ENCODE measurements at places on chromosomes 6 and 20.

DNA sequence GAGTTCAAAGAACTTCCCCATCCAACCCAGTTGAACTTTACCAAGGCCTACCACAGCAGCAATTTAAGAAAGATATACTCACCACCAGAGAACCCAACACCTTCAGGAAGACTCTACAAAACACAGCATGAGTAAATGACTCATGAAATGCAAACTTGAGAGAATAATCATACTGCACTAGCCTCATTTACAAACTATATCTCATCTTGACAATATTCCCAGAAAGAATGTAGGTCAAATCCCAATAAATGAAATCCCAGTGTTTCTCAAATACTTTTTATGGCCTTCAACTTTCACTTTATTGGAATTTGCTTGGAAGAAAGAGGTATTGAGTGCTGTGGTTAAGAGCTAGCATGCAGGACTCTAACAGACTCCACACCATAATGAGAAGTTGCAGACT lies 60.0 kb downstream of the FYN start:
- no peak for DNase-seq

GRCh38 chr20:36929290-36929689 lies 22.2 kb downstream of the SAMHD1 start:
- no peak for DNase-seq

DNA sequence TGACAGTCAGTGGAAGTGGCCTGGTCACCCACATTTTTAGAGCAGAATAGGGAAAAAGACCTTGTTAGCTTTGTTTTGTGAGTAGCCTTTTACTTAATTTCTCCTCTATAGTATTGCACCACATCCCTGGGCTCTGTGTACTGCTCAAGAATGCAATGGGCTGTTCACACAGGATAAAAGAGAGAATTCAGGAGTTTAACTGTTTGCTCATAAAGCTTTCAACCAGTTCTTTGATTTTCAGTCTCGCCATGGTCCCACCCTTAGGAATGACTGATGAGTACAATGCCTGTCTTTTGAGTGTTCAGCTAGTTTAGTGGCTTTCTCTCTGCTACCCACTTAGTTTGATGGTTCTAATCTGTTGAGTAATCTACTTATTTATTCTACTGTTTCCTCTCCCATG lies 129.7 kb downstream of the PLG start:
- no peak for DNase-seq

- peak; percentile 81 for DNase-seq
Measured at GRCh38 chr6:28988536-28989311, 16.4 kb downstream of the ZNF311 start.

- DNase-seq: no peak
Measured at GRCh38 chr6:77683515-77683914, 30.7 kb downstream of the MEI4 start.

DNA sequence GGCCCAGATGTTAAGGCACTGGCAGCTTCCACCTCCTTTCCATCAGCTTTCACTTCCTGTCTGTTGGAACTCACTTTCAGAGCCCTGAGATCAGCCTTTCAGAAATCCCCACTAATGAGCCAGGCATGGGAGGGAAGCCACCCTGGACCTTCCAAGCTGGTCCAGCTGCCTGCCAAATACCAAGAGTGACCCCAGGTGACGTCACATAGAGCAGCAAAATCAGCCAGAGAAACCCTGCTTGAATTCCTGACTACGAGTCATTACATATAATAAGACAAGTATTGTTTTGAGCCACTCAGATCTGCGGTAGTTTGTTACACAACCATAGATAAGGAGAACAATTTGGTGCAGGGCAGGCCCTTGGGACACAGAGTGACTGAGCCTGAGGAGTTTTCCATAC lies 556.0 kb upstream of the JAG1 start:
- DNase-seq: no peak

GRCh38 chr20:32535316-32535952 lies 49.7 kb downstream of the NOL4L start:
- no peak for DNase-seq

GRCh38 chr6:93420163-93420795 lies 920 bp upstream of the EPHA7 start:
- no peak for DNase-seq

- DNase-seq: no peak
Measured at GRCh38 chr6:148628251-148628650, 118.6 kb upstream of the UST start.

DNA sequence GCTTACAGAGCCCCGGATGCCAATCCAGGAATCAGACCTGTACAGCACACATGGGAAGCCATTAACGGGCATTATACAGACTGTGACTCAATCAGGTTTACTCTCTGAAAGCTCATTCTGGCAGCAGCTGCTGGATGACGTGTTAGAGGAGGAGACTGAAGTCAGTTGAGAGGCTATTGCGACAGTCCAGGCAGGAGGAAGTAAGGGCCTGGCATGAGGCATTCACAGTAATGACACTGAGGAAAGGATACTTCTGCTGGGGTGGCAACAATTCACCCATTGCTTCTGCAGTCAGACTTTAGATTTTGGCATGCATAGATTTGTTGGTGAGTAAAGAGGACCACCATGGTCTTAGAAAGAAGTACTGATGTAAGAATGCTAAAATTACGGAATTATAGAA lies 151.0 kb upstream of the HEY2 start:
- no peak for DNase-seq

GRCh38 chr20:37243937-37244571 lies 17.6 kb downstream of the GHRH start:
- DNase-seq: no peak

DNA sequence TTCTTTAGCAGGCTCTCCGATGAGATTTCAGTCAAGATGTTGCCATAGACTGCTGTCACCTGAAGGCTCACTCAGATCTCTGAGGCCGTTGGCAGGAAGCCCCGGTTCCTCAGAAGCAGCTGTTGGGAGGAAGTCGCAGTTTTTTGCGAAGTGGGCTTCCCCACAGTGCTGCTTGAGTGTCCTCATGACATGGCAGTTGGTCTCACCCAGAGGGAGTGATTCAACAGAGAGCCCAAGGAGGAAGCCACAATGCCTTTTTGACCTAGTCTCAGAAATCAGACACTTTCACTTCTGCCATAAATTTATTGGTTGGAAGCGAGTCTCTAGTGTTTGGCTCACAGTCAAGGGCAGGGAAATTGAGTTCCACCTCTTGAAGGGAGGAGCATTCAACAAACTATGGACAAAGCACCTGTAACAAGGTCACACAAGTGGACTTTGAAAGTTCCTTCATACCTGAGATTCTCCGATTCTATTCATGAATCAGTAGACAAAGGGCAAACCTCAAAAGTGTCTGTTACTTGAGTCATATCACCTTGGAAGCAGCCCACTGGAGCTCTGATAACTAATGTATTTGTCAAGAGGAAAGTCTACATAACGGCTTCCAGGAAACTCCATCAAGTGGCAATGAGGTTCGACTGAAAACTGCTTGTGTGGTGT lies 208.3 kb downstream of the TASP1 start:
- peak; percentile 65 for DNase-seq

- no peak for DNase-seq
Measured at GRCh38 chr6:42221546-42221945, 3.9 kb upstream of the MRPS10 start.

DNA sequence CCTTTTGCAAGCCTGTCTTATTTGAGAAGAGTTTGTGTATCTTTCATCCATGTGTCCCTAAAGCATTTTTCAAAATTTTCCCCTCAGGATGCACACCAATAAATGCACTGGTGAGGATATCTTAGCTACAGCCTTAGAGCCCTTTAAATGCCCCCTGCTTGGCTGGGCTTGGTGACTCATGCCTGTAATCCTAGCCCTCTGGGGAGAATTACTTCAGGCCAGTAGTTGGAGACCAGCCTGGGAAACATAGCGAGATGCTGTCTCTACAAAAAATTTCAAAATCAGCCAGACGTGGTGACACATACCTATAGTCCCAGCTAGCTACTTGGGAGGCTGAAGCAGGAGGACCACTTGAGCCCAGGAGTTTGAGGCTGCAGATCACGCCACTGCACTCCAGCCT lies 33.8 kb upstream of the PLCB4 start:
- no peak for DNase-seq

GRCh38 chr6:34027445-34027936 lies 118.4 kb downstream of the GRM4 start:
- peak; percentile 54 for DNase-seq

DNA sequence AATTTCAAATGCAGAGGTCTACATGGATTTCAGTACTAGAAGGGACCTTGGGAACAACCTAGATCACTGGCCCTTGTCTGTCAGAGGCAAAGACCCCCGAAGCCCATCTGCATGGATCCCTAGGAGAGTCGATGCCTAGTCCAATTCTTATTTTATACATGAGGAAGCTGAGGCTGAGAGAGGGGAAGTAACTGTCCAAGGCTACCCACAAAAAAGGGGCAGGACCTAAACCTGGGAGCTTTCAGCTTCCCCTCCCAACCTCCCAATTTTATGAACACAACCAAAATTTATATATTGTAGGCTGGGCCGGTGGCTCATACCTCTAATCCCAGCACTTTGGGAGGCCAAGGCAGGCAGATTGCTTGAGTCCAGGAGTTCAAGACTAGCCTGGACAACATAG lies 73.2 kb downstream of the TRERF1 start:
- no peak for DNase-seq

GRCh38 chr6:26342106-26343004 lies 22.6 kb upstream of the BTN3A2 start:
- peak; percentile 48 for DNase-seq

GRCh38 chr20:47008842-47009518 lies 114.3 kb downstream of the EYA2 start:
- no peak for DNase-seq

- no peak for DNase-seq
Measured at GRCh38 chr6:149864578-149865535, 698 bp upstream of the LRP11 start.

- DNase-seq: peak; percentile 49
Measured at GRCh38 chr6:157235600-157236039, 87.7 kb downstream of the TMEM242 start.

GRCh38 chr6:19551611-19552010 lies 285.6 kb upstream of the ID4 start:
- DNase-seq: no peak

DNA sequence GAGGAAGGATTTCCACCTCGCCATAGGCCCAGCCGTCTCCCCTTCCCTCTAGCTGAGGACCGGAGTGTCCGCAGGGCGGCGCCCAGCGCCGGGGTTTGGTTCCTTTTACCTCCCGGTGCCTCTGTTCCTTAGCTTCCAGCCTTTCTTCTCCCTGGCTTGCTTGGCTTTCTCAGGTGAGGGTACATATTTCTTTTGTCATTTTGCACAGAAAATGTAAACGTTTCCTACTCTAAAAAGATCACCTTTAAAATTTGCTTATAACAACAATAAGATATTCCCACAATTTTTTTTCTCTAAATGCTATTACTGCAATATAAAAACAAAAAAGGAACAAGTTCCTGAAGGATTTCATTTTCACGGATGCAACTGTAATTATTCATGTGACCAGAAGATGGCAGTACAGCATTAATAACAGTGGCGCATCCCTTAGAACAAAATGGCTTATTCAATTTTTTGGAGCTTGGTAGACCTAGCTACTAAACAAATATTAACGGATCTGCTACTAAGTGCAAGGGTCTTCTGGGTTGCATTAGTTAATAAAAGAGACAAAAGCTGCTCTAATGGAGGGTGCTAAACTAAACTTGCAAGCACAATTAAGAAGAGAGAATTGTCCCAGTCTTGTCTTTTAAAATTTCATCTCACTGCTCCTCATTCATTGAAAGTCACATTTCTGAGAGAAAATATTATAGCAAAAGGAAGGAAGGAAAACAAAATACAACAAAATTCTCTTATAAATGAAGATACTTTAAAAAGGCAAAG lies 172.9 kb downstream of the ADGRG6 start:
- DNase-seq: no peak

DNA sequence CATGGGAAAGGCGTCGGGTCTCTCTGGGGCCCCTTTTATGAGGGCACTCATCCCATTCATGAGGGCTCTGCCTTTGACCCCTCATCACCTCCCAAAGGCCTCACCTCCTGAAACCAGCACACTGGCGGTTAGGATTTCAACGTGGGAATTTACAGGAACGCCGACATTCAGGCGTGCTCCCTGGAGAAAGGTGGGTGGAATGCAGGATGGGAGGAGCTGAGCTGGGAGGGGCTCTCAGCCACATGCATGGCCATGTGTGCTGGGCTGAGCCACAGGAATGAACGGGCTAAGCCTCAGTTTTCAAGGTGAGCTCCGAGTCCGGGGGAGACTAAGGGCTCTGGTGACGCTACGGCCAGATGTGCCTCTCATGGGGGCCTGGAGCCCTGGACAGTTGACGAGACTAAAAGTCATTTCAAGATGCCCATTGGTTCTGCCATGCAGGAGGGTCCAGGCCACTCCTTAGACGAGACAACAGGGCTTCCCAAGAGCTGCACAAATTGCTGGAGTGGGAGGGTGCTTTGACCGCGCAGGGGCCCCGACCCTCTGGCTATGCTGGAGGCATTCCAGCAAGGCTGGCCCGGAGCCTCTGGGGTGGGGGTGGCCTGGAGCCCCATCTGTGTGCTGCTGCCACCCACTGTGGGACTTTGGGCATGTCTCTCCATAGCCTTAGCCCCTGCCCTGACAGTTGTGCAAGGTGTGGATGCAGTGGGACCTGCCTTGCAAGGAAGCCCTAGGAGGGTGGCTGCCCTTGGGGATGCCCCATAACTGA lies 3.8 kb upstream of the ARFGAP1 start:
- no peak for DNase-seq

DNA sequence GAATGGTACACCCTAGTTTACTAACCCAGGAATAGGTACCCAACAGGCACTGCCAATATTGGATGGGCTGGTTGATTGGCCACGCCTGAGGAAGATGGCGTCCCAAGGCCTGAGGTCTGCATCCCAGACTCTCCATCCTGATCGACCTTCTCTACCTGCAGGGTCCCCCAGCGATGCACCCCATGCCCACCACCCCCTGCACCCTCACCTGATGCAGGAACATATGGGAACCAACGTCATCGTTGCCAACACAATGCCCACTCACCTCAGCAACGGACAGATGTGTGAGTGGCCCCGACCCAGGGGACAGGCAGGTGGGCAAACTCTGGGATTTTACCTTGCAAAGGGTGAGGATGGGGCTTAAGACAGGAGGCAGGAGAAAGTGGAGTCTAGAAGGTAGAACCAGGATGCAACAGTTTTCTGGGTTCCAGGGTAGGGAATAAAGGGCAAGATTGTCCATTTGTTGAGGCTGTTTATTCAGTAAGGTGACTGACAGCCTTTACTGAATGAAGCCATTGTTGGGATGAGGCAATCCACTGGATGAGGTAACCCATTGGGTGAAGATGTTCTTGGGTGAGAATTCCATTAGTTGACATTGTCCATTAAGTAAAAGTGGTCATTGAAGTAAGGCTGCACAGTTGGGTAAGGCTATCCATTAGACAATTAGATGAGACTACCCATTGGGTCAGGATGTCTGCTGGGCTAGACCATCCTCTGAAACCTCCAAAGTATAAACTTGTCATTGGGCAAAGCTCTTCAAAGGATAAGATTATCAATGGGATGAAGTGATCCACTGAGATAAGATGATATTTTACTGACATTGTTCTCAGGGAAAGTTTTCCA lies 47.3 kb upstream of the TTPAL start:
- DNase-seq: no peak
